ENCODE measurements at places on chromosomes 11 and 22. TPM values are rescaled to one million over a fixed set of nuclear protein-coding genes. Genes with fewer than 3 reads are reported as not detected.

GRCh38 chr11:83374311-83374710 is 88.1 kb upstream of the CCDC90B start:
- DNase-seq: no peak

DNA sequence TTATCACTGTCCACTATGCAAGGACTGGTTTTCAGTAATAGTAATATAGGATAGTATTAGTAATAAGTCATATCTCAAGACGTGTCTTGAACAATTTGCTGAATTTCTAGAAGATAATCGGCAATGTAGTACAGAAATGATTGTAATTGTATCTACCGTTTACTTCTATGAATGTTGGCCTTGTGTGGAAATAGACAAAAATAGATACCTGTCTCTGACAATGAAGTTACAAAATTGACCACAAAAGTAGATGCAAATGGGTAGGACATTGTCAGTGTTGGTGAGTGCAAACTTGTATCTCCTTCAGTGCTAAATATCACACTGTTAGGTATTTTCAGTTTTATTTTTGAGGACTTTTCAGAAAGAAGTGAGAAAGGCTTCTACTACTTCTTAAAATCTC is 43.1 kb downstream of the SVIP start:
- DNase-seq: no peak

DNA sequence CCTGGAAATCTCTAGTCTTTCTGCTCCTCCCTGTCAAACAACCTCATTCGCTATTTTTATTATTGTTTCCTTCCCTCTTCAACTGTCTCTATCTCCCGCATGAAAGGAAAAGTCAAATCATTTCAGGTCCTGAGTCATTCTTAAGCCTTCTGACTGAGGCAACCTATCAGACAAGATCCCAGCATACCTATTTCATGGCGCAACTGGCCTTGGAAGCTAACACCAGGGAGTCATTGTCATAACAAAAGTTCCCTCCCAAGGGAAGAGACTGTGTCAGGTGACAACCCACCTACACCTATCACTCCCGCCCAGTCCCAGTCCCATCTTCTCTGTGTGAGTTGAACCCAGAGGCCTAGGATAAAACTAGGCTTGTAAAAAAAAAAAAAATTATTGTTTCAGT is 10.2 kb upstream of the ARHGAP42 start:
- no peak for DNase-seq

DNA sequence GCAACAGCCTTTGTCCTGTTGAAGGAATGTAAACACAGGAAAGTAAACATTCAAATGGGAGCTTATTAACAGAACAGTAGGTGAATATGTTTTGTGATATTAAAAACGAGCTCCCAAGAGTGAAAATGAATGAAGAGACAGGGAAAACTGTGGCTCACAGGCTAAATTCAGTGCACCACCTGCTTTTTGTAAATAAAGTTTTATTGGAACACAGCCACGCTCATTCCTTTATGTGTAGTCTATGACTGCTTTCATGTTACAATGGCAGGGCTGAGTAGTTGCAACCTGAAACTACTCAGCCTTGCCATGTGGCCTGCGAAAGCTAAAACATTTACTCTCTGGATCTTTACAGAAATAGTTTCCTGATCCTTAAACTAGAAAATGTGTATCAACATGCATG is 136.9 kb downstream of the MYO18B start:
- no peak for DNase-seq

SCGB1A1 gene
- not detected for total RNA-seq

P2RX3 gene
- total RNA-seq: not detected

NNMT gene
- total RNA-seq: not detected

SLC17A6 gene
- not detected for total RNA-seq

CHRM1 gene
- not detected for total RNA-seq
